ENCODE measurements at places on chromosomes 4 and X.

DNA sequence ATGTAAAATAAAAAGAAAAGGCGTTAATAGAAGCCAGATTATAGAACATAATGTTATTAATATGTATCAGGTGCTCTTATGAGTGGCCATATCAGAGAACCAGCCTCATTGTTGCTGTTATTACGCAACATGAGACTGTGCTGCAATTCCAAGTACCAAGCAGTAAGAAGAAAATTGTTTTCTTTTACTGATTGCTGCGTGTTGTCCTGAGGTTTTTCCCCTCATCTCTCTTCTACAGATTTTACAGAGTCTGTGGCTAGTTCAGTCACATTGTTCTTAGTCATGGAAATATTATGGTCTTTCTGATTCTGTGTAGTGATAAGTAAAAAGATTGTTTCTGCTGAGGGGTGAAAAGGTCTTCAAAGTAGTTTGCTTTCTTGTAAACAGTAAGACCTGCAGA, 55.9 kb downstream of the NPNT start:
- no peak for DNase-seq

GRCh38 chrX:117851025-117851424, 265.6 kb downstream of the KLHL13 start:
- DNase-seq = no peak

- no peak for DNase-seq
Observed at GRCh38 chr4:99054428-99054994, 34.1 kb downstream of the ADH5 start.

GRCh38 chrX:81367291-81367690, 165.4 kb downstream of the SH3BGRL start:
- DNase-seq = no peak

- no peak for DNase-seq
Observed at GRCh38 chr4:114420069-114420468, 178.5 kb upstream of the UGT8 start.

DNA sequence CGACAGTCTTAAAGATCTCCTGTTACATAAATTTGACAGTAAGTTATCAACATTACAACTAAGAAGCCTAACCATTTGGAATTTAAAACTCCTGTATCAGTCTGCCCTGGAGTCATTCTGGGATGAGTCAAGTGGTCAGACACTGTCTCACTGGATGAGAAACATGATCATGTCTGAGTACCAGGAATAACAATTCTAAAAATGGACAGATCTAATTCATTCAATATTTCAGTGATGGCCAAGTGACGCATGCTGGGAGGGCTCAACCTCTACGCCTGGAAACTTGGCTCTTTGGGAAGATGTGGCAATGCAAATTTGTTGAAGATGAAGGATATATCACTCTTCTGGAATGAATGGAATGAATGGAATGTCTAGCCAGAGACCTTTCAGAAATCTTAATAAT, 1427.2 kb downstream of the STIM2 start:
- no peak for DNase-seq

GRCh38 chr4:174119051-174119450, 164.4 kb downstream of the FBXO8 start:
- no peak for DNase-seq

DNA sequence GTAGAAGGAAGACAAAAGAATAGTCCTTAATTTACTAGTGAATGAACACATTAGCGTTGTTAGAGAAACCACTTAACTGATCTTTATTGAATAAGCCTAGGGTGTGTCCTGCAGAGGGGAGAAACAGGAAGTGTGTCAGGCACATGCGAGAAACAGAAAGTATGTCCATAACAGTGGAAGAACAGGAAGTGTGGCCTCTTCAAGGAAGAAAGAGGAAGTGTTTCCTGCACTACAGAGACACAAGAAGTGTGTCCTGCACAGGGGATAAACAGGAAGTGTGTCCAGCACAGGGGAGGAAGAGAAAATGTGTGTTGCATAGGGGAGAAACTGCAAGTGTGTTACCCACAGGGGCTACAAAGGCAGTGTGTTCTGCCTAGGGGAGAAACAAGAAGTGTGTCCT, 539.6 kb upstream of the PRKX start:
- no peak for DNase-seq

DNA sequence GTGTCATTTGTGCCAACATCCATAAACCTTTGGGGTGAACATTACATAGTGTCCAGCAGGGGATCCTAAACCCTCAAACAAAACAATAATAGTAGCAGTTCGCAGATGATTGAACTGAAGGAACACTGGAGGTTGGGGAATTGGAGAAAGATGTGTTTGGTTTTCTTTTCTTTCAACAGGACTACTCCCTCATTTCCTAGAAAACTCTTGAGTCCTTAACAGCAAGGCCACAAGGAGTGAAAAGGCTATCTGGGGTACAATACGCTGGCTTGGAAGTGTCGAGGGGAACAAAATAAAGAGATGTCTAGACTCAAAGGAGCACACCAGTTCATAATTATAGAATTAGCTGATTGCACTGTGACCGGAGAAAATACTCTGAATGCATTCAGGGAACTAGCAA, 72.1 kb downstream of the IDS start:
- no peak for DNase-seq

Measured in head of caudate nucleus (tissue), 42 donors.